ENCODE measurements at places on chromosomes 2 and 18.

GRCh38 chr18:2606335-2606734 lies 35.0 kb downstream of the NDC80 start:
- DNase-seq = no peak

DNA sequence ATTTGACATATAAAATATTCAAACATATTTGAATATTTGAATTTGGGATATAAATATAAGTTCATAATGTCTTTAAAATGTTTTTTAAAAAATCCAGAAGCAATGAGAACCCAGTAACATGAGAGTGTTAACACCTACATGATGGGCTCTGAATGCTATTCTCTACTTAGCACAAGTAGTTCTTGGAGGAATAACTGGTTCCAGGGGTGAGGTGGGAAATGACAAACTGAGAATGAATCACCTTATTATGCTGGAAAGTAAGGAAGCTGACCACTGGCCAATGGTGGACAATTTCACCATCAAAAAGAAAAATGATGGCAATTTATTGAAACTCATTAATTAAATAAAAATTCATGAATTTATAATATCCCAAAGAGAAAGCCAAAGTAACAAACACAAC lies 79.6 kb upstream of the NABP1 start:
- no peak for DNase-seq

- no peak for DNase-seq
Observed at GRCh38 chr18:13159579-13159978, 59.0 kb upstream of the LDLRAD4 start.

- DNase-seq = no peak
Observed at GRCh38 chr2:107174171-107174570, 288.2 kb upstream of the ST6GAL2 start.

- DNase-seq = no peak
Observed at GRCh38 chr2:75604484-75604883, 42.1 kb upstream of the MRPL19 start.

DNA sequence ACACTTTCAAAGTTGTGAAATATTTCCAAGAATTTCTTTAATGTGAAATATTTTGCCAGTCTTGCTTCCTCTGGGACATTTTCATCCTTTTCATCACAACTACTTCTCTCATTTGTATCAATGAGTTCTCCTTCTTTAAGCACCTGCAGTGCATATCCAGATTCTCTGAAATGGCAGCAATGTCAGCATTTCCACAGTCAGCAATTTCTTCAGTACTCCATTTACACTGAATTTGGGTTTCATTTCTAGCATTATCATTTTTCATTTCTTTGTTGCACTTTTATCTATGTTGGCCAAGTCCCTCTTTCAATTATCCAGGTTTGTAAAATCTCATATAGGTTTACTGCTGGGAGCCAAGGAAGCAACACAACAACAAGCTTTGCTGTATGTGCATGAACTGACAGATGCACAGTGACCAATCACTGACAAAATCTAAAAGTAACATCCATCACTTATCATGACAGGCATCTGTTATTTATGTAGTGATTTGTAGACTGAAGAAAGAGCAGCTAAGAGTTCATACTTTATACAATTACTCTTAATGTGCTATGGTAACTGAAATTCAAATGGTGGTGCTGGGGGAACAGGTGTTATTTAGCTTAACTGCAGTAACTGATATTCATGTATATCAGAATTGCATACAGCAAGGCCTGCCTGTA lies 43.9 kb downstream of the SS18 start:
- DNase-seq = no peak

DNA sequence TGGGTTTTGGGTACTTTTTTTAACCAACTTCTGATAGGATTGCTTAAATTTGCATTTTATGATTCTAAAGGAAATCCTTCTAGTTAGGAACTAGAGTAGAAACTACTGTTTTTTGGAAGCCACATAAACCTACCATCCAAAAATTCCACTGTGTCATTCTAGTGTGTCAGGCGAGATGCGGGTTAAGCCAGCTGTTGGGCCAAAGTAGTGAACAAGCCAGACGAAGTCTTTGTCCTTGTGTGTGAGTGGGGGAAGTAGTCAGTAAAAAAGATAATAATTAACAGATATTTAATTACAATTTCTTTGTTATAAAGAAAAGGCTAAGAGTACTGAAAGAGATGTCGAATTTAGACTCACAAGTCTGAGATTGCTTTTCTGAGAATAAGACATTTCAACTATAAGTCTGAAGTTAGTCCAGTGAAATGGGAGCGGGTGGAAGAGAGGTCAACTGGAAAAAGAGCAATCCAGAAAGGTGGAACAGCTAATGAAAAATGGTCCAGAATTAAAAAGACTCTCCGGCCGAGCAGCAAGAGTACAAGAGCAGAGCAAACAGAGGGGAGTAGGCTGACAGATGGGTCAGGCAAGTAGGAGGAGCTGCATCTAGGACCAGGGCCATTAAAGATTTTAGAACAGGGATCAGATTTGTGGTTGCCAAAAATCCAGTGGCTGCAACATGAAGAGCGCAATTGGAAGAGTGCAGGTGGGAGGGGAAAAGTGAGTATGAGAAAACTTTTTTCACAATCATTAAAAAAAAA lies 1.5 kb downstream of the EPB41L5 start:
- DNase-seq = no peak

DNA sequence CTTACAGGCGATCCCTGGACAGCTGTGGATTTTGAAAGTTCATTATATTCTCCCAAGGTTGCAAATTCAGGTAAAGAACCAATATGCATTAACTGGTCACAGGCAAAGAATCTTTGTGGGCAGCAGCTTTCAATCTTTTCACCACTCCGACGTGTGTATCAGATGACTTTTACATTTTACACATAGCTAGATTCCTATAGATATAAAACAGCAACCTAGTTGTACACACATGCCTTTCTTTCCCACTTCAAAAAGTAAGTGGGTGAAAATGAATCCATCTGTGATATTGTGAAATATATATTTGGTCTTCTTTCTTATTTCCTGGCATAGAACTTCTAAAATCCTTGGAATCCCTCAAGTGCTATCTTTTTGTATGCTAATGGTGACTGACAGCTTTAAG lies 72.5 kb downstream of the SCG2 start:
- no peak for DNase-seq

GRCh38 chr2:175577368-175577970 lies 396.0 kb upstream of the ATP5MC3 start:
- no peak for DNase-seq

- no peak for DNase-seq
Observed at GRCh38 chr2:8514796-8515758, 166.8 kb upstream of the ID2 start.

- DNase-seq = no peak
Observed at GRCh38 chr2:98381494-98381893, 35.2 kb downstream of the CNGA3 start.

- DNase-seq = no peak
Observed at GRCh38 chr18:72687736-72688135, 143.6 kb upstream of the CBLN2 start.

DNA sequence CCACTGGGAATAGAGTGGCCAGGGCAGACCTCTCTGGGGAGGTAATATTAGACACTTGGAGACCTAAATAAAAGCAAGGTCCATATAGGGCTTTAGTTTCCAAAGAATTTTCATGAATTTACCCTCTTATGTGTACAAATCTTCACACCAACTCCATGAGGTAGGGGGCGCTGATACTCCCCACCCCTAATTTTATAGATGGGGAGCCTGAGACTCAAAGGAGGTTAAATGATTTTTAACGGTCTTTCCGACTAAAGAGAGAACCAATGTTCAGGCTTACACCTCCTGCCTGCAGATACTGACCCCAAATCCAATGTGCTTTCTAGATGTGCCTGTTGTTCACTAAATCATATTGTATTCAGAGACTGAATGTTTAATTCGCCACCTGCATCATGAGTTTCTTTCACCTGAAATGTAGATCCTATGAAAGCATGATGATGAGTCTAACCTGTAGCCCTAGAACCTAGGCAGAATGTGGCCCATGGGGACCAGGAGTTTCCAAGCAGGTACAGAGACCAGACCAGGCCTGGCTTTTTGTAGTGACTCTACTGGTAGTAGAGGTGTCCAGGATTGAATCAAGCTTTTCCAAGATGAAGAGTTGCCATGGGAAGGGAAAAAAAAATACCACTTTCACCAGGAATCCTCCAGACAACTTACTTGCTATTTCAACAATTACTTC lies 16.8 kb upstream of the PAX3 start:
- no peak for DNase-seq

GRCh38 chr18:79917169-79917852 lies 34.1 kb downstream of the SLC66A2 start:
- no peak for DNase-seq

DNA sequence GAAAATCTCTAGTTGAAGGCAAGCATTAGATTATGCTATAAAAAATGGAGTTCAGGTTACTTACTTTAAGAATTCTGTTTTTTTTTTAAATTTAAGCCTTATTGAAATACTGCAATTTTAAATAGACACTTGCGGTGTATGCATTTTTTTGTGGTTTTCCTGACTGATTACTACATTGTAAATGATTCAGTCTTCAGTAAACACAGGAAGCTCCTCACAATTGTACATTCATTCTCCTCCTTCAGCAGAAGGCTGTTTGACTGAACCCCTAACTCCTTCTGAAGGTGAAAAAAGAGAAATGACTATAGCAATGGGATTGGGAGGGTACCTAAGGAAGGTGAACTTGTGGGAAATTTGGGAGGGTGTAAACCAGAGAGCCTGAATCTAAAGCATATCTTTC lies 136.1 kb downstream of the GCA start:
- no peak for DNase-seq

DNA sequence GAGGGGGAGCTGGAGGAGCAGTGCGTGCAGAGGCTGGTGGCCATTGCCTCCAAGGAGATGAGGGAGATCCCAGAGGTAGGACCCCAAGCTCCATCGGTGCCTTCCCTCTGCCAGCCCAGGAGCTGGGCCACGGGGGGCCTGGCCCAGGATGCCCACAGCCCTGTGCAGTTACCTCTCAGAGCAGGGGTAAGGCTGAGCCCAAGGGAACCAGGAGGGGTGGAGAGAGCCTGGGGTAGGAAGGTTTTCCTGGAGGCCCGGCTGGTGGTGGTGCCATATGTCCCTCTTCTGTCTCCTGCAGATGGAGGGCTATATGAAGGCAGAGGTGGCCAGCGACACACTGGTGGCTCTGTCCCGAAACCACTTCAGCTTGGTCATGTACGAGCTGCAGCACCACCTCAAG lies 11.4 kb downstream of the MROH2A start:
- no peak for DNase-seq

DNA sequence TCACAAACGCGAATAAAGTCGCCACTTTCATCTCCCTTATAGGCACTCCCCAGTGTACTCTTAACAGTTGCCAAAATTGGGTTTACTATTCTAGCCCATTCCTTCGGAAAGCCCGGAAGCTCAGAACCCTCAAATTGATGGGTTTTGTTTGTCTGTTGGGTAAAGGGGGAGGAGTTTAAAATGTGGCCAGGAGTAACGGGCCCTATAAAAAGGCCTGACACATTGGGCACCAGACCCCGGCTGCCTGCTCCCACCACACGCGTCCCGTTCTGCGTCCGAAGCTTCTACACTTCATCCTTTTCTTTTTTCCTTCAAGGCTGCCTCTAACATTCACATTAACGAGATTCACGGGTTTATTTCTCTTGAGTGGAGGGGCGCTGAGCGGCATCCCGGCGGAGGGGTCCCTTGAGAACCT lies 837 bp downstream of the NHEJ1 start:
- DNase-seq = no peak

DNA sequence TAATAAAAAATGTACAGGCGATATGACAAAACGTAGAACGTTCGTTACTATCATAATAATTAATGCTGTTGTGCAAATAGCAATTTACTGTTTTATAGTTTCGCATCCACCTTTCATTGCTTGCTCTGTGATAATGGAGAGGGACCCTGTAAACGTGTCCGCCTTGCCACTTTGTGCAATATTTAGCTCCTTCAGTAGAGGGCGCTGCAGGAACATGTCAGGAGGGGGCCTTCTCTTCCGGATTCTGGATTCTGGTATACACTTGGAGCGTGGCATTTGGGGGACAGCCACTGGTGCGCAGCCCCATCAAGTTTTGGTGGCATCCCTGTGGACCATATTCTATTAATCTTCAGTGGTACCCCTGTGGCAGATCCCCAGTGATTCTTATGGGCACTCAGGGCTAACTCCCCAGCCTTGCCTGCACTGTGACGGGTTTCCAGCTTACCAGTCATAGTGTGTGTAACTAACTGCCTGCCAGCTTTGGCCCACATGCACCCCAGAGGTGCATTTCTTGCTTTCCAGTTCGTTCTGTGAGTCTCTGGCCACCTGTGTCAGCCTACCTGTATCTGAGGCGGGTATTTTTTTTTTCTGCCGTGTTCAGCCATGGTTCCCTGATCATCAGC lies 140.3 kb downstream of the CYRIA start:
- DNase-seq = no peak

DNA sequence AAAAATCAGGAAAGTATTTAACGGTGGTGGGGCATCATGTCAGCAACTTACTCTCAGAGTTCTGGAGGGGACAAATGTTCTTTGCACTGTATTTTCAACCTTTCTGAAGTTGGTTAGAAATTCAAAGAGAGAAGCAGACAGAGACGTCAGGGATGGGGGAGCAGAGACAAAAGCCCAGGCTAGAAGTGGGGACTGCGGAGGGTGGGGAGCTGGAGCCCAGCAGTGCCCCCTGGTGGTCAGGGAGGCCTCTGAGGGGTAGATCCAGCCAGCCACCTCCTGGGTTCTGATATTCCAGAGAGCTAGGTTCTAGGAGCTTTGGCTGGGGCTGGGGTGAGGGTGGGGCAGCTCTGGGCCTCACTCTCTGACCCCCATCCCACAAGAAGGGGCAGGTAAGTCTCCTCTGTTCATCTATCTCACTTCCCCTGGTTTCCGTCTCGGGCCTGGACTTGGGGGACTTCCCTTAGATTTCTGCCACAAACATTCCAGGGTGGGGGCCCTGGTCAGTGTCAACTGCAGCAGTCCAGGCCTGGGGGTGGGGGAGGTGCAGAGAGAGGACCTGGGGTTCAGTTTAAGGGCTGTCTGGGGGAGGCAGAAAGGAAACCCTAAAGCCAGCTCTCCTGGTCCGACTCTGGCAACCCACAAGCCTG lies 8.9 kb downstream of the TNS1 start:
- DNase-seq = no peak

- DNase-seq = no peak
Observed at GRCh38 chr2:227942021-227942420, 70.6 kb downstream of the DAW1 start.

- no peak for DNase-seq
Observed at GRCh38 chr2:201890453-201890852, 84.1 kb downstream of the CDK15 start.

- no peak for DNase-seq
Observed at GRCh38 chr18:63837590-63837989, 49.9 kb upstream of the SERPINB2 start.

- DNase-seq = no peak
Observed at GRCh38 chr2:102601730-102602129, 17.6 kb upstream of the SLC9A2 start.

GRCh38 chr2:231621051-231621879 lies 28.6 kb downstream of the TEX44 start:
- DNase-seq = peak; percentile 18

DNA sequence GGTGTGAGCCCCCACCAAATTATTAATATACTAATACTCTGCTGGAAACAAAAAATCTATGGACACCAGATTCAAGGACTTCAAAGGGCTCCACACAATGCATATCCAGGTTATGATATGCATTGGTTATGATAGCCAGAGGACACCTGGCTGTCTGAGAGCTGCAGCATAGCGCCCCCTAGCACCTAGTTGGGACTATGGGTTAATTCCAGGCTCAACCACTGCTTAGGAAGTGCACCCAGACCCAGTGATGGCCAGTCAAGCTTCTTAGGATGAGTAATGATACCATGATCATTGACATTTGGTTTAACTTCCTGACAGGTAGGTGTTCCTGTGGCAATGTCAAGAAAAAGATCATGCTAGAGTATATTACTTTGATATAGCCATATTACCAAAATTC lies 3.8 kb upstream of the FRZB start:
- DNase-seq = no peak

- DNase-seq = no peak
Observed at GRCh38 chr2:114700440-114700839, 258.0 kb downstream of the DPP10 start.
